ENCODE measurements at places on chromosomes 5 and 9. TPM values are rescaled to one million over a fixed set of nuclear protein-coding genes. Genes with fewer than 3 reads are reported as not detected.

ARL10 gene
- 16.4 TPM for total RNA-seq

PCDHGA8 gene
- 1.3 TPM for total RNA-seq

SFXN1 gene
- total RNA-seq: 93.7 TPM

C9orf153 gene
- total RNA-seq: 0.09 TPM

SLC6A3 gene
- not detected for total RNA-seq
